ENCODE measurements at places on chromosomes 7 and 10.

DNA sequence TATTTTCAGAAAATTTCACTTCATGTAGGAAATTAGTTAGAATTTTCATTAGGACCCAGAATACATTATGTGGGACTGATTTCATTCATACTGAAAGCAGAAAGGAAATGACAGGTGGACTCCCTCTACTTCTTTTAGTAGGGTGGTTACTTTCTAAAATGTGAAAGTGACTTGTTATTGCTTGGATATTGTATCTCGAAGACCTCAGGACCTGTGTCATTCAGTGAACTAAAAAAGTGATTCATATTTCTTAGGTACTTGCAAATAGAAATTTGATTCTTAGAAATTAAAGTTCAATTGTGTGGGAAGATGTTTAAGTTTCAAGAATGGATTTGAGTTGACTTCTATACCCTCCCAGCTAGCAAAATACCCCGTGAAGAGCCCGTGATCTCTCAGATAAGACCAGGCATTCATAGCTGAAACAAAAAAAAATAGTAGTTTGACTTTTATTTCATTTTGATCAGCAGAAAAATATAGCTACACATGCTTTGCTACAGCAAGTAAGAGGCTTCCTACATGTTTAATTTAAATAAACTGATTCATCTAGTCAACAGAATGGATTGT is 1037.1 kb downstream of the GATA3 start:
- DNase-seq: no peak

GRCh38 chr7:87312215-87312865 is 33.1 kb upstream of the CROT start:
- peak; percentile 56 for DNase-seq

DNA sequence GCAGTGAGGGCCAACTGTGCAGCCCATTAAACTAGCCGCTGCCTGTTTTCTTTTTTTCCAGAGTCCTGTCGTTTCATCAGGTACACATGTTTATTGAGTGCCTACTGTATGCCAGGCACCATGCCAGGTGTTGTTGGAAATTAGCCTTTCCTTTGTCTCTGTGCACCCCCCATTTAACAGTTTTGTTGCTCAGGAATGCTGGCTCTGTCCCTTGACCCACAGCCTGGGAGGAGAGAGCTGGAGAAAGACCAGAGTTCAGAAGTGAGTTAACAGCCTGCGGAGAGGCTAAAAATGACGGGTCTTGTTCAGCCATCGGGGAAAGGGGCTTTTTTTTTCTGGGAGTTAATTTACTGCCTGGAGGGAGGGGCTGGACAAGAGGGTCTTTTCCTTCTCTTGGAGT is 1.3 kb downstream of the LRMDA start:
- DNase-seq: no peak

- peak; percentile 49 for DNase-seq
These were observed 581 bp downstream of the FAM3C start for GRCh38 chr7:121395494-121395960.

GRCh38 chr7:105402221-105403095 is 13.7 kb upstream of the SRPK2 start:
- no peak for DNase-seq

DNA sequence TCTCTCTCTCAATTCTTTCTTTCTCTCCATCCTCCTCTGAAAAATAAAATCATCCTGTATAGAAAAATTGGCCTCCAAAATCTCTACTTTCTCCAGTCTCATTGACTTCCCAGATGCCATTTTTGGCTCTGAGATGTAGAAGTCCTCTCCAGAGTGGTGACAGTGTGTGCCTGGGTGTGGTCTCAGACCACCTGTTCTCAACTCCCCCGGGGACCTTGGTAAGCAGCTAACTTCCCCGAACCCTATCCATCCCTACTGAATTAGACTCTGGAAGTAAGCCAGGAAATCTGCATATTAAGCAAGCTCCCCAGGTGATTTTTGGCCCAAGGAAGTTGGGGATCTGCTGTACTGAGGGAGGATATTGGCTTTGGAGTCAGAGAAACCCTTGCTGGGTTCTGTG is 120.5 kb downstream of the WDR11 start:
- DNase-seq: no peak

DNA sequence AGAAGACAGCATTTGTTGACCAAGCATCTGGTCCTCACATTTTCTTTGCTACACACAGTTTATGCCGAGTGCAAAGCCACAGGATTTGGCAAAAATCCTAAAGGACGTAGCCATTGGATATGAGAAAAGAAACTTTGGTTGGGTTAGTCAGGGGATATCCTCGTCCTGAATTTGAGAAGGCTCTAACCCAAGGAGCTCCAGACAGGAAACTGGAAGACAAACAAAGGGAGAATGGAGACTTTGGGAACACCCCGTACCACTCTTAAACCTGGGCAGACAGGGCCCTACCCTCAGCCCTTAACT is 146.6 kb upstream of the FRMD4A start:
- DNase-seq: no peak

GRCh38 chr10:17019696-17020095 is 109.9 kb downstream of the CUBN start:
- DNase-seq: no peak

DNA sequence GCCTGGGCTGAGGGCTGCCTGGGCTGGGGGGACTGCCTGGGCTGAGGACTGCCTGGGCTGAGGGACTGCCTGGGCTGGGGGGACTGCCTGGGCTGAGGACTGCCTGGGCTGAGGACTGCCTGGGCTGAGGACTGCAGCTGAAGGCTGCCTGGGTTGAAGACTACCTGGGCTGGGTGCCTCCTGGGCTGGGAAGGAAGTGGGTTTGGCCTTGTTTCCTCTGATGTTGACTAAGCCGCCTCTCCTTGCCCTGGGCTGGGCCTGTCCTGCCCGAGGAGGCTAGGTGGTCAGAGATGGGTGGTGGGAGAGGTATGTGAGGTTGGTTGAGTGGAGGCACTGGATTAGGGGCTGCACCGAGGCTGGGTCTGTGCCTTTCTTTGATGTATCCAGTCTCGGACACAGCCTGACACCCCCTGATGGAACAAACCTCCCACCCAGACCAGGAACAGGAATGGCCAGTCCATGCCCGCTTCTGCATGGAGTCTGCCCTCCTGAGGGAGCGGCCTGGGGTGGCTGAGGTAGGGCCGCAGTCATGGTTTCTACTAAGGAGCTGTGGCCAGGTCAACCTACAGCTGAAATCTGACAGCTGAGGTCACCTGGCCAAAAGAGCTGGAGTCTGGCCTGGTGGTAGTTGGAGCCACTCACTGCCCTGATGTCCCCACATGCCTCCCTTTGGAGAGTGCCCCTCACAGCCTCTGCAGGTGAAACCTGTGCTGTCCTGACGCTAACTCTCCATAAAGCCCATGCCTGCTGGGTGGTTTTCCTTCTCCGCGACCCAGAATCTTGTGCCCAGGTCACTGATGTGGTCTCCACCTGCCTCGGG is 22.3 kb downstream of the SCART1 start:
- DNase-seq: no peak

DNA sequence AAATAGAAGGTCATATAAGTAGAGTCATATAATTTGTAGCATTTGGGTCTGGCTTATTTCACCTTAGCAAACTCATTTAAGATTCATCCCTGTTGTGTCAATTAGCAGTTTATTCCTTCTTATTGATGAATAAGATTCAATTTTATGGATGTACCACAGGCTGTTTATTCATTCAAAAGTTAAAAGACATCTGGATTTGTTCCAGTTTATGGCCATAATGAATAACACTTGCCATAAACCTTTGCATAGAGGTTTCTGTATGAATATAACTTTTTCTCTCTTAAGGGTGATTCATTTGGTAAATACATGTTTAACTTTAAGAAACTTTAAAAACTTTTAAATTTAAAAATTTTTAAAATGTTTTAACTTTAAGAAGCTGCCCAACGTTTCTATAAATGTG is 66.4 kb downstream of the CPED1 start:
- no peak for DNase-seq

DNA sequence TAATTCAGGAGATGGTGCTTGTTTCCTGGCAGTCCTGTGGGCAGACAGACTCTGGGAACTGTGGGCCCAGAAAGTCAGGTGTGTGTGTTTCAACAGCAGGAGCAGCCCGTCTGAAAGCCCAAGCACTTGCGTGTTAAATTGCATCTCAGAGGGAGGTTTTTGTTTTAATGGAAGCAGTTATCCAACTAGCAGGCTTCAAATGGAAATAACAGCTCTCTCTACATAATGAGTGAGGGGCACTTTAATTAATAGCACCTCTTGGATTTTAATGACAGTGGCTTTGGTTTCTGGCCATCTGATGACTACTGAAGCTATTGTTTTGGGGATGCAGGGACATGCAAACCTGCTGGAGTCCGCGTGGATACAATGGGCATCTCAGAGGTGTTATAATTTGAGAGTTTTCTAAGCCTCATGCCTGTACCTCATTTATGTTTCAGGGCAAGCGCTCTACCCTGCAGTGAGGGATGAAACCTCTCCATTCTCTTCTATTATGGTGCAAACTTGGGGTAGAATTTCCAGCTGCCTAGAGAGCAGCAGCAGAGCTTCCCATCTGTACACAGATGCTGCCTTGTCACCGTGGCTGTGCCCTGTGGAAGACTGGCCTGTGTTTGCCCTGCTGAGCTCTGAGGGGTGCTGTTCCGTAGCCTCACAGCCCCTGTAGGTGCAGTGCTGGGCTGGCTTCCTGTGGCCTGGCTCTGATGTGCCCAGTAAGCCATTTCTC is 206.6 kb upstream of the GPR26 start:
- DNase-seq: no peak

- DNase-seq: no peak
These were observed 9.2 kb downstream of the AQP1 start for GRCh38 chr7:30920584-30921539.

DNA sequence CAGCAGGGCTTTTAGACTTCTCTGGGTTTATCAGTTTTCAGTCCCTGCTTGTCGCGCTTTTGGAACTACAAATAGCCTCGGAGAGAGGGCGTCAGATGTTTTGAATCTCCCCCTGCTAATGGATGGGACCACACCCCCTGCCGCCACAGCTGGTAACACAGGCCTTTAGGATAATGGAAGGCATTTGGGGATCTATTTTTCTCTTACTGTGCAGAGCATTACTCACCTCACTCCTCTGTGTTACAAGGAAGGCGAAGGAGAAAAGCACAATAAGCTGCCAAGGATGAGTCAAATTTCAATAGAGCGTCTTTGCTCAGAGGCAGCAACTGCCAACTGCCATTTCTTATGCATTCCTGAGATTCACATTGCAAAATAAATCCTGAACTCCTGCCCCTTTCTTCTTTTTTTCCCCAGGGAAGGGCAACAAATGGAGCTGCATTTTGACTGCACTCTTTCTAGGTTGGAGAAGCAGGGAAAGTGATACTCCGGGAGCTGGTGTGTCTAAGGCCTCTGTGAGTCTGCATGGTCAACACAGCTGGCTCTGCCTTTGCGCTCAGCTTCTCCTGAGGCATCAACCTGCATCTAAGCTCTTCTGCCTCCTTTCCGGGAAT is 31.5 kb upstream of the SMNDC1 start:
- DNase-seq: no peak

DNA sequence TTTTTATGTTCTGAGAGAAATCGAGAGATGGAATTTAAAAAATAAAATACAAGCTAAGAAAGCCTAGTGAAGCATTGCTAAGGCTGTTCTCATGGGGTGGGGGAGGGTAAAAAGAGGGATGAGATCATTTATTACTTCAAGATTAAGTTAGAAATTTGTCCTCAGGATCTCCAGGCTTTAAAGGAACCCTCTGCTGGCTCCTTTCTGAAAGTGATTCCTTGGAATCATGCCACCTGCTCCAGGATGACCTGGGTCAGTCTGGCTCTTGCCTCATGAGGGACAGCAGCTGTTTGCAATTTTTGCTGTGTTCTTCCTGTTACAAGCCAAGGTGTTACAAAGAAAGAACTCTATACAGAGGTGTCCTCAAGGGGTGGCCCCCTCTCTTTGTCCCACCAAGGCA is 69.8 kb downstream of the CDK1 start:
- no peak for DNase-seq

- no peak for DNase-seq
These were observed 36.2 kb downstream of the WASL start for GRCh38 chr7:123712619-123713018.

GRCh38 chr7:130903358-130903974 is 169.5 kb upstream of the KLF14 start:
- no peak for DNase-seq

DNA sequence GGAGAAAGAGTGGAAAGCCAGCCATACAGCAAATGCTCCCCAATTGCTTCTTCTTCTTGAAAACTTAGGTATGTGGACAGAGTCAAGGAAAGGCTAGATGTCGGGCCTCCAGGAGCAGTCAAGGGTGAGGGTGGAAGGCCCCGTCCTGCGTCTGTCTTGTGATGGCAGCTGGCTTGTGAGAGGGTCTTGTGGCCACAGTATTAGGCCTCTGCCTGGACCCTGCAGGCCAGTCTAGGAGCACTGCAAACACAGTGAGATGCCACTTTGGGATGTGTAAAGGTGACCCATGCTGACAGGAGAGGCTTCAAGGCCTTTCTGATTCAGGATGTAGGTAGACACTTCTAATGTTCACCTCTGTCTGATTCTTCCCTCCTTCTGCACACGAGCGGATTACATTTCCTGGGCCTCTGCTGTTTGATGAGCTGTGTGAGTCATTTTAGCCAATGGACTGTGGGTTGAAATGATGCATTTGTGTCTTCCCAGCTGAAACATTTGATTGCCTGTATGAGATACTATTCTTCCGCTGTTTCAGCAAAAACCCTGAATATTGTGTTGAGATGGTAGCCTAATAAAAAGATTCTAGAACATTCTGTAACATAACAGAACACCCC is 135.4 kb downstream of the EMX2 start:
- no peak for DNase-seq

DNA sequence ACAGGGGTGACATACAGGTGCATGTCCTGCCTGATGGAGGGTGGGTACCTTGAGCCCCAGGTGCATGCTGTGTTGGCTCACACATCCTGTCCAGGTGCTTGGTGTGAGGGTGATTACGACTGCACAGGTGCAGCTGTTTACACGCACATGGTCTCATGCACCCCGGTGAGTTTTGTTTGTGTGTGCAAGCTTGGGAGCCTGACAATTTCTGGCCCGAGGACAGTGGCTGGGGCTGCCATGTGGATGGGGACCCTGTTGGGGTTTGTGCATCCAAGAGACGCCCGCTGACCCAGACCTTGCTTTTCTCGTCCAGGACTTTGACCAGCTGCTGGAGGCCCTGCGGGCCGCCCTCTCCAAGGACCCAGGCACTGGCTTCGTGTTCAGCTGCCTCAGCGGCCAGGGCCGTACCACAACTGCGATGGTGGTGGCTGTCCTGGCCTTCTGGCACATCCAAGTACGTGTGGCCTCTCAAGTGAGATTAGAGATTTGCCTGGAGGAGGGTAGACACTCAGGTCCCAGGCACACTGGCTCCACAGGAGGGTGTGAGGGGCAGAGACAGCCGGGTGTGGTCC is 61.7 kb downstream of the PRF1 start:
- peak; percentile 64 for DNase-seq

DNA sequence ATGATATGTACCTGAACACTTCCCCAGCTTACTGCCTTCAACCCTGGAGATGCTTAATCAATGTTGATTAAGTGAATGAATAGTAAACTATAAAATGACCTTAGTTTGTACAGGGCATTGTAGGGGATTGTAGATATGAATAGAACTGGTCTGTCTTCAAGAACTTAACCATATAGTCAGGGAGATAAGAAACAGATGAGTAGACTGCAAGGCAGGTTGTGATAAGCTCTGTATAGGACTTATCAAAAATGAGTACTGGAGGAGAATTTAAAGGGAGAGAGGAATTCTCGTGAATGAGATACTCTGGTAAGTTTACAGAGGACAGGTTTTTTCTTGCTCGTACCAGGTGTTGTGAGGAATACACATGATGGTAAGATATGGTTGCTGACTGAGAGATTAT is 27.6 kb downstream of the SGPL1 start:
- DNase-seq: no peak

Data from NCI-H774 (cell line).